ENCODE measurements at places on chromosomes 2 and 18.
A peak's percentile ranks its signal among the peaks of the same experiment; 100 is the strongest.

DNA sequence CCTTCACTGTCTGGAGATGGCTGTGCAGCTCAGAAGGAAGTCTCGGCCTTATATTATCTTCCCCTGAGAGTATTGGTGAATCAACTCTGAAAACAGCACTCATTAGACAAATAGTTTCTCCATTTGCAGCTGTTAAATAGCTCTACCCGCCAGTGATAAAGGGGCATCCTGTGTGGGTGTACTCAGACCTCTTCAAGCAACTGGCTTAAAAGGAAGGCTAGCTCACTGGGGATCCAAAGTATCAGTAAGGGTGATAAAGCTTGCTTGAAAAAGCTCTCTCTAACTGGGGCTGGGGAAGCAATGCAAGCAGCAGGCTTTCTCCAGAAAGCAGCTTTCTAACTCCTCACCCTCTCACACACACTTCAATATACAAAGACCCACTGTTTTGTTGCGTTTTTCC lies 64.9 kb upstream of the PSMD14 start:
- no peaks in the 10 kb centered on the region for H3K36me3 ChIP-seq
- H3K4me3 ChIP-seq, result no peak overlapping the region
- H3K27ac ChIP-seq, result no peak overlapping the region
- DNase-seq, result no peak
- no peaks in the 10 kb centered on the region for H3K27me3 ChIP-seq
- no peaks in the 10 kb centered on the region for H3K4me1 ChIP-seq

DNA sequence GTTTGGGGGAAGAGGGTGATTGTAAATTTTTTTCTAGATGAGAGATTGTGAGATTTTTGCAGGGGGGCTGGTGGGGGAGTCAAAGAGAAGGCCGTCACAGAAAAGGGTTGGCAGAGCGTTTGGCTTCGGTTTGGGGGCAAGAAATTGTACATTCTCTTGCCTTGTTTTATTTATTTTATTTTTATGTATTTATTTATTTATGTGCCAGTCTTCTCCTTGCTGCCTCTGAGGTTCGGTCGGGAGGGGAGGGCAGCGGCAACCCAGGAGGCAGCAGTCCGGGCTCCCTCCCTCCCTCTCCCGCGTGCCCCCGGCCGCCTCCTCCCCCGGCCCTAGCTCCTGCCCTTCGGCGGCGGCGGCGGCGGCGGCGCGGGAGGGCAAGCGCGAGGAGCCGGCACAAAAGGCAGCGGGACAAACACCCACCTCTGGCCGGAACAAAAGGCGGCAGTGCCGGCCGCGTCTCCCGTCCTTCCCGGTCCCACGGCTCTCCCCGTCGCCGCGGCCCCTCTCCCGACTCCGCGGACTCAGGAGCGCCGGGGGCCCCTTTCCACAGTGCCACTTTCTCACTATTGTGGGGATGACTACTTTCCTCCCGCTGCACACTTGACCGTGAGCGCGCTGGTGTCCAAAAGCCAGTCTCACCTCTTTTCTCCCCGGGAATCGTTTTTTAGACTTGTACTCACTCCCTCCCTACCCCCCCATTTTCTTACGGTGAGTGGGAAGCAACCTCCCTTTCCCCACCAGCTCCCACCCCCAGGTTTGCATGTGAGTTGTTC lies 1.2 kb downstream of the BCL11A start:
- no peak overlapping the region for H3K27ac ChIP-seq
- H3K27me3 ChIP-seq, result no peaks in the 10 kb centered on the region
- peak overlapping the region; percentile 37 for H3K4me3 ChIP-seq

DNA sequence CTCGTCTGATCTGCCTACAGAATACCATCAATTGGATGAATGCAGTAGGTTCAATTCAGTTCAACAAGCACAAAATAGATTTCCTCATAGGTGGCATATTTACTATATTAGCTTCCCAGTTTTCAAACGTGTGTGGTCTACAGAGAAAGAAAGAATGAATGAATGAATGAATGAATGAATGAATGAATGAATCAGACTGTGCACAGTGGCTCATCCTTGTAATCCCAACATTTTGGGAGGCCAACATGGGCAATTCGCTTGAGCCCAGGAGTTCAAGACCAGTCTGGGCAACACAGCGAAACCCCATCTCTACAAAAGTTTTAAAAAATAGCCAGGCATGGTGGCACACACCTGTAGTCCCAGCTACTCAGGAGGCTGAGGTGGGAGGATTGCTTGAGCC lies 94.9 kb downstream of the TRABD2A start:
- no peak overlapping the region for H3K4me3 ChIP-seq
- H3K4me1 ChIP-seq, result no peaks in the 10 kb centered on the region
- no peaks in the 10 kb centered on the region for H3K36me3 ChIP-seq
- H3K27ac ChIP-seq, result no peak overlapping the region
- no peaks in the 10 kb centered on the region for H3K27me3 ChIP-seq

DNA sequence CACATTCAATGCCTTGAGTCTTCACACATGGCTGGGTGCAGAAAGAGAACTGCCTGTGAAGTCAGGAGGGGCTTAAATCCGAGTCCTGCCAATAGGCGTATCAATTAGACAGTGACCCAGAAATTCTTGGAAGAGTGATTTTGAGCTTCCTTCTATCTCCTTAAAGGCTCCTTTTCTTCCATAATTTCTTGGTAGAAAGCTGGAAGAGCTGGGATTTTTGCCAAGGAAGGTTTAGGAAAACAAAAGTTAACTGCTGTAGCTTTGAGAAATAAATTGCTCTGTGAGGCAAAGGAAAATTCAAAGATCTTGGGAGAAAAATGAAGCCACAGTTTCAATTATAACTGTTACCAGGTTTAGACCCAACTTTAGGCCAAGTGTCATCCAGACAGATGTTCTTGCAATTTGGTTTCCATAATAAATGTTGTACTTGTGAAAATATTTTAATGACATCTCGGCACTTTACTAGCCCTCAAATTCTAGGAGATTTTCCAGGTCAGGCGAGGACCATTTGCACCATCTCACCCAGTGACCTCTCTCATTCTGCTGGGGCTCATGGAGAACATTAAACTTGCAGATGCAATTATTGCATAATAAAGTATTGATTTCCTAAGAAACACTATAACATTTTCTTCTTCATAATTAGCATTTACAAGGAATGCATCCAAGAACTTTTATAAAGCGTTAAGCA lies 329.7 kb upstream of the MEIS1 start:
- H3K4me1 ChIP-seq, result no peaks in the 10 kb centered on the region
- H3K4me3 ChIP-seq, result no peak overlapping the region
- DNase-seq, result peak; percentile 23
- no peak overlapping the region for H3K27ac ChIP-seq
- no peaks in the 10 kb centered on the region for H3K36me3 ChIP-seq

DNA sequence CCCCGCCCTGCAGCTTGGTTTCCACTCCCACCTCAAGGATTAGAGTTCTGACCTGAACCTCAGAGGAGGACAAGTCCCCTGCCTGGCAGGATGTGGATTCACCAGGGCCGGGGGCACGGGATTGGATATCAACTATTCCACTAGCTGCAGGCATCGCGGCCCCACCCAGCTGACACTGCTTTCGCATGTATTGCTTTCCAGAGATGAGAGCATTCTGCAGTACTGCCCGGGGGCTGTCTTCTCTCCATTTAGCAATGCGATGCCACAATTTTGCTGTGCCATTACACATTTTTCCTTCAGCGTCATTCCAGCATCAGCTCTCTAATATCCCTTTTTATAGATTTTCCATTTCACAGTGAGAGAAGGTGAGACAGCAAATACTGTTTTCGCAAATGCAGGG lies 42.0 kb downstream of the CTIF start:
- H3K27me3 ChIP-seq, result no peaks in the 10 kb centered on the region
- peaks cover 19% of the 10 kb centered on the region for H3K4me1 ChIP-seq
- no peak for DNase-seq
- H3K27ac ChIP-seq, result peak overlapping the region; percentile 18

- peak; percentile 43 for DNase-seq
- H3K36me3 ChIP-seq, result no peaks in the 10 kb centered on the region
- no peaks in the 10 kb centered on the region for H3K4me1 ChIP-seq
- no peak overlapping the region for H3K4me3 ChIP-seq
- H3K27me3 ChIP-seq, result no peaks in the 10 kb centered on the region
Observed at GRCh38 chr18:34352385-34353163, 127.9 kb upstream of the NOL4 start.

GRCh38 chr18:13463526-13464210 lies 245.1 kb downstream of the LDLRAD4 start:
- H3K36me3 ChIP-seq, result no peaks in the 10 kb centered on the region
- no peak overlapping the region for H3K27ac ChIP-seq
- no peaks in the 10 kb centered on the region for H3K27me3 ChIP-seq
- no peaks in the 10 kb centered on the region for H3K4me1 ChIP-seq
- no peak overlapping the region for H3K4me3 ChIP-seq

DNA sequence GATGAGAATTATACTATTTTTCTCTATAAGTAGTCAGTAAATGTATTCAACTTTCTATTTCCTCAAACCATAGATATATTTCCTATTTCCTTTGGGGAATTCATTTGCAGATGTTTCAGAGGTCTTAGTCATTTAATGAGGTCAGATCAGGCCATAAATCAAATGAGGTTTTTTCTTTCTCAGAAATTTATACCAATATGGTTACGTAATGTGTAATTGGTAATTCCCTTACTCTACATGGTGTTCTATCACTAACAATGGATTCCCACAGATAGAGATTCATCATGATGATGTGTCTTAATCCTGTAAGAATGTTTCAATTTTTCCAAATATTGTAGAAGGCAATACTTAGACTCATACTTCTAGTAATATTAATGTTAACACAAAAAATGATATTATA lies 108.0 kb downstream of the DPP4 start:
- no peak overlapping the region for H3K4me3 ChIP-seq
- DNase-seq, result no peak
- H3K27ac ChIP-seq, result no peak overlapping the region
- no peaks in the 10 kb centered on the region for H3K27me3 ChIP-seq
- H3K36me3 ChIP-seq, result no peaks in the 10 kb centered on the region

DNA sequence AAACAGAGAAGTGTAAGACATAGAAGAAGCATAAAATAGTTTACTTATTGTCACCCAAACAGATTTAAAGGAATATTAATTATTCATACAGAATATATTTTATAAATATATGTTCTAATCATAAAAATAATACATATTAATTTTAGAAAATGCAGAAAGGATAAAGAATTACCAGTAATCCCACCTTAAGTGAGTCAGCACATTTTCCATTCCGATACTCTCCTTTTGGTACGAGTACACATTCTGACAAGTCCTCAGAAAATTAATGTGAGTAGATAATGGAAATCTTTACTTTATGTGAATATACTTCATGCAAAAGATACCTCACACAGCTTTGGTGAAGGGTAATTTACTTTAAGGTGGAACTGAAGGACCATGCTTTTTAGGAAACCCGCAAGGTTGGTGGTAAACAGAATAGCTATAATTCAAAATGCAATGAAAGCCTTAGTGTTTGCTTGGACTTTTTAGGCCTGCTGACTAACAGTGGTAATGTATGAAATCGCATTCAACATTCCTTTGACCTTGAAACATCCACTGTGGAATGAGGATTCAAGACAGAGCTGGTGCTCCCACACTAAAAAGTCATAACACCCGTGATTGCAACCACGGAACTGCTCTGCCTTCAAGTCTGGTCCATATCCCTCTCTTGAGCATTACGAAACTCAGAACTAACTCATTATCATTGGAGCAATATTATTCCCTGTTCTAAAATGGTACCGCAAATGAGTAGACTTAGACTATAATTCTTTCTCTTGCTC lies 28.1 kb upstream of the HTR2B start:
- DNase-seq, result no peak
- H3K27ac ChIP-seq, result no peak overlapping the region
- no peak overlapping the region for H3K4me3 ChIP-seq
- no peaks in the 10 kb centered on the region for H3K27me3 ChIP-seq

DNA sequence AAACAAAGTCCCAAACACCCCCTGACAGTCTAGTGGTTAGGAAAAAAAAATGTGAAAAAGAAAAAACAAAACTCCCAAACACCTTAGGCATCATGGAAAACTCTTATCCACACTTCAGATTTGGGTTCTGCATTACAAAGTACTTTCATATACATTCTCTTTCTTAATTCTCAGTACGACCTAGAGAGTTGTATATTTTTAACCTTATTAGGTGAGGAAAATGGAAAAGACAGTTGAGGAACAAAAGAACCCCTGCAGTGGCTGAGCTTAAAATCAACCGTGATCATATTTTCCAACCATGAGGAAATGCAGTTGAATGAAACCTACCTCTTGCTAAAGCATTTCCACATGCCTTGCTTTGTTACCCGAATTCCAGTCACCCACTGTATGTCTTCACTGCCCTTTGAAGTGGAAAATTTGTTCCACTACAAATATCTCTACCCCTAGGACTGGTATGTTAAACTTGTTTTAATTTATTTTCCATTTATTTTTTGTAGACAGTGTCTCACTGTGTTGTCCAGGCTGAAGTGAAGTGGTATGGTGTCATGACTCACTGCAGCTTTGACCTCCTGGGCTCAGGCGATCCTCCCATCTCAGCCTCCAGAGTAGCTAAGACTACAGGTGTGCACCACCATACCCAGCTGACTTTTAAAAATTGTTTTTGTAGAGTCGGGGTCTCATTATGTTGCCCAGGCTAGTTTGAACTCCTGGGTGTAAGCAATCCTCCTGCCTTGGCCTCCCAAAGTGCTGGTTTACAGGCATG lies 56.9 kb upstream of the LPIN2 start:
- DNase-seq, result no peak
- no peaks in the 10 kb centered on the region for H3K36me3 ChIP-seq
- H3K27me3 ChIP-seq, result no peaks in the 10 kb centered on the region
- H3K4me1 ChIP-seq, result no peaks in the 10 kb centered on the region
- no peak overlapping the region for H3K27ac ChIP-seq

DNA sequence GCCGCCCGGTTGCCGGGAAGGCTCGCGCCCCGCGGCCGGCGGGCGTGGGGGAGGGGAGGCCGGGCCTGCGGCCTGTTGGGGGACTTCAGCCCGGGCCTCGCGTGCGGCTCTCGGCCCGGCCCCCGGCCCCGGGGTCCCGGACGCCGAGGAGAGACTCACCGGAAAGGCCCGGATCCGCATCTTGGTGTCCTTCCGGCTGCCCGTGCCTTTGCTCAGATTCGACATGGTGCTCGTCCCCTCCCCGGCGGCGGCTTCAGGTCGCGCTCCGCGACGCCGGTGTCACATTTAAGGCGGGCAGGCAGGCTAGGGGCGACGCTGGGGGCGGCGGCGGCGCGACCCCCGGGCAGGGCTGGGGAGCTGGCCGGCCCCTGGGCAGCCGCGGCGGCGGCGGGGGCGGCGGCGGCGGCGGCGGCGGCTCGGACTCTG lies 365 bp downstream of the CUL3 start:
- H3K27me3 ChIP-seq, result no peaks in the 10 kb centered on the region
- H3K4me1 ChIP-seq, result peaks cover 14% of the 10 kb centered on the region
- peak; percentile 53 for DNase-seq
- no peaks in the 10 kb centered on the region for H3K36me3 ChIP-seq

DNA sequence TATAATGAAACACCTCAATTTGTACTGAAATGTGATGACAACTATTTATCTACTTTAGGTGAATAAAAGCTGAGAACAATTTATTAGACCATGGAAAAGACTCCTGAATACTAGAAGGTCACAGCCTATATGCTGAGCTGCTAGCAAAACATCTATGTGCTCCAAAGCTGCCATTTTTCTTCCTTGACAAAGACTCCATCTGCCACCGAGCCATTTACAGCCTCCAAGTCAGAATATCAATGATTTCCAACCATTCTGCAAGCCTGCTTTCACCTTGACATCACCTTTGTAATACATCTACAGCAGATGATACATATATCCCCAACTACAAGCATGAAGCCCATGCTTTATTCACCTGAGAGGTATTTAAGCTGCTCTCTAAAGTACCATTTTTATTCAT lies 84.9 kb downstream of the BAZ2B start:
- no peak for DNase-seq
- H3K27ac ChIP-seq, result no peak overlapping the region
- H3K27me3 ChIP-seq, result no peaks in the 10 kb centered on the region
- no peaks in the 10 kb centered on the region for H3K4me1 ChIP-seq
- H3K4me3 ChIP-seq, result no peak overlapping the region
